ENCODE measurements at places on chromosomes 13 and 19. TPM values are rescaled to one million over a fixed set of nuclear protein-coding genes. Genes with fewer than 3 reads are reported as not detected.

DNA sequence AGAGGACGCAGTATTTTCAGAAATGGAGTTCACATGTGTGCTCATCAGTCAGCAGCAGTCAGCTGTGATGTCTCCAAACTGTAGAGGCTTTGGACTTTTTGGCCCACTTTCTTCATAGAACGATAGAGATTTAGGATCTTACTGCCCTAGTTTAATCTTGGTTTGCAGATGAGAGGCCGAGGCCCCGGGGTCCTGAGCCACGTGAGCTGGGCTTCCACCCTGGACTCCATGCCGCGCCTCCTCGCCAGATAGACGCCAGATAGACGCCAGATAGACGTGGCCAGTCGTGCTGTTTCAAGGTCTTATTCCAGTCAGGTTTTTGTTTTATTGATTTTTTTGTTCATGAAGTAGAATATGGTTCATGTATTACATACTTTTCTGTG, 11.7 kb upstream of the MCF2L start:
- no peaks in the 10 kb centered on the region for H3K4me1 ChIP-seq
- H3K36me3 ChIP-seq: no peaks in the 10 kb centered on the region

DNA sequence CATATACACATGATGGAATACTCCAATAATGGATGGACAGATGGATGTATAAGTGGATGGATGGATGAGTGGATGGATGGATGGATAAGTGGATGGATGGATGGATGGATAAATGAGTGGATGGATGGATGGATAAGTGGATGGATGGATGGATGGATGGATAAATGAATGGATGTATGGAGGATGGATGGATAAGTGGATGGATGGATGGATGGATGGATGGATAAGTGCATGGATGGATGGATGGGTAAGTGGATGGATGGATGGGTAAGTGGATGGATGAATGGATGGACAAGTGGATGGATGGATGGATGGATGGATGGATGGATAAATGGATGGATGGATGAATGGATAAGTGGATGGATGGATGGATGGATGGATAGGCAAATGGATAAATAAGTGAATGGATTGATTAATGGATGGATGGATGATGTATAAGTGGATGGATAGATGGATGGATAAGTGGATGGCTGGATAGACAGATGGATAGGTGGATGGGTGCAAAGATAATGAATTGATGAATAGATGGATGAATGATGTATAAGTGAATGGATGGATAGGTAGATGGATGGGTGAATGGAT, 8.4 kb upstream of the COMP start:
- no peak overlapping the region for H3K27ac ChIP-seq
- no peaks in the 10 kb centered on the region for H3K36me3 ChIP-seq
- H3K27me3 ChIP-seq: peaks cover 22% of the 10 kb centered on the region
- DNase-seq: no peak
- H3K4me1 ChIP-seq: peaks cover 9% of the 10 kb centered on the region
- H3K4me3 ChIP-seq: no peak overlapping the region

- H3K27ac ChIP-seq: no peak overlapping the region
- H3K36me3 ChIP-seq: peaks cover 46% of the 10 kb centered on the region
- no peaks in the 10 kb centered on the region for H3K4me1 ChIP-seq
- no peaks in the 10 kb centered on the region for H3K27me3 ChIP-seq
Observed at GRCh38 chr13:41075034-41075433, 13.7 kb downstream of the WBP4 start.

DNA sequence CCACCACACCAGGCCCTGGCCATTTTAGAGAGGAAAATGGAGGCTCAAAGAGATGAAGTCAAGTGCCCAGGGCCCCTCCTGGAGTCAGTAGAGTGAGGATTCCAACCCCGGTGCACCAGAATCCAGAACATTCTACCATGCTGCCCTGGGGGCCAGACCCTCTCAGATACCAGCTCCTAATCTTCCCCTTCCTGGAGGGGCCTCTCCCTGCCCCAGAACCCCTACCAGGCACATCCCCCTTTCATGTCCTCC, 11.1 kb downstream of the CAPN12 start:
- H3K27me3 ChIP-seq: no peaks in the 10 kb centered on the region
- H3K4me1 ChIP-seq: peaks cover 24% of the 10 kb centered on the region
- DNase-seq: no peak
- H3K27ac ChIP-seq: no peak overlapping the region
- peaks cover 19% of the 10 kb centered on the region for H3K36me3 ChIP-seq

- H3K4me1 ChIP-seq: peaks cover 4% of the 10 kb centered on the region
- no peaks in the 10 kb centered on the region for H3K27me3 ChIP-seq
- DNase-seq: no peak
- H3K4me3 ChIP-seq: no peak overlapping the region
- no peaks in the 10 kb centered on the region for H3K36me3 ChIP-seq
Observed at GRCh38 chr13:64917566-64917965, 2312.6 kb downstream of the PCDH9 start.

DNA sequence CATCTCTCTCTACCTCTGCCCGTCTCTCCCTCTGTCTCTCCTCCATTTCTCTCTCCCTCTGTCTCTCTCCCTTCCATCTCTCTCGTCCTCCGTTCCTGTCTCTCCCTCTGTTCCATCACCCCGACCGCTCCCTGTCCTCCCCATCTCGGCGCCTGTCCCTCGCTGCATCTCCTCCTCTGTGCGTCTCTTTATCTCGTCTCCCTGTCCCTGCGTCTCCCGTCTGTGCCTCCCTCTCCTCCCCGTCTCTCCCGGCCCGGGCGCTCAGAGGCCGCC, 4.6 kb downstream of the GRIN2D start:
- no peaks in the 10 kb centered on the region for H3K36me3 ChIP-seq
- H3K27me3 ChIP-seq: peaks cover 14% of the 10 kb centered on the region
- H3K4me3 ChIP-seq: peak overlapping the region; percentile 60
- H3K4me1 ChIP-seq: peaks cover 10% of the 10 kb centered on the region

GRCh38 chr19:28289295-28290063, 923.5 kb downstream of the UQCRFS1 start:
- H3K27me3 ChIP-seq: no peaks in the 10 kb centered on the region
- H3K36me3 ChIP-seq: no peaks in the 10 kb centered on the region
- no peak overlapping the region for H3K27ac ChIP-seq
- DNase-seq: peak; percentile 73
- H3K4me1 ChIP-seq: peaks cover 20% of the 10 kb centered on the region

DNA sequence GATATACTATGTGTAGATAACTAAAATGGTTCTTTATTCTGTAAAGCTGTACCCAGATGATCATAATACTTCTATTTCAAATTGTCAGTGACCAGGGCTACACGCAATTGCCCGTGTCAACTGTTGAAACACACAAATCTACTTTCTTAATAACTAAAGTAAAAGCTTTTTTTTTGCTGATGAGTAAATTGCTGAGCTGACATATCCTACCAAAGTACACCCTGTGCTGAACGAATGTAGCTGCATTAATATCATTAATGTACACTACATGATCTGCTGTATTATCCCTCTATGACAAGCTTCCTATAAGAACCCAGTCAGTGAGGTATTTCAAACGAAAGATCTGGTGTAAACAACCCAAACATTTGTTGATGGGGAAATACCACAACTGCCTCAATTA, 827.2 kb upstream of the ATXN8OS start:
- no peaks in the 10 kb centered on the region for H3K4me1 ChIP-seq
- no peak overlapping the region for H3K4me3 ChIP-seq
- H3K36me3 ChIP-seq: no peaks in the 10 kb centered on the region
- DNase-seq: no peak
- H3K27ac ChIP-seq: no peak overlapping the region

GRCh38 chr13:33321686-33322542, 36.4 kb upstream of the STARD13 start:
- no peaks in the 10 kb centered on the region for H3K27me3 ChIP-seq
- H3K36me3 ChIP-seq: no peaks in the 10 kb centered on the region
- DNase-seq: no peak
- H3K4me3 ChIP-seq: no peak overlapping the region
- H3K4me1 ChIP-seq: no peaks in the 10 kb centered on the region

- no peaks in the 10 kb centered on the region for H3K4me1 ChIP-seq
- no peaks in the 10 kb centered on the region for H3K36me3 ChIP-seq
- H3K27me3 ChIP-seq: no peaks in the 10 kb centered on the region
- DNase-seq: no peak
- no peak overlapping the region for H3K27ac ChIP-seq
Observed at GRCh38 chr19:23321953-23322549, 71.9 kb upstream of the ZNF724 start.

GRCh38 chr19:5947435-5947834, 30.5 kb downstream of the RANBP3 start:
- no peak overlapping the region for H3K4me3 ChIP-seq
- H3K27ac ChIP-seq: no peak overlapping the region
- H3K4me1 ChIP-seq: peaks cover 11% of the 10 kb centered on the region
- DNase-seq: peak; percentile 27
- H3K27me3 ChIP-seq: no peaks in the 10 kb centered on the region

DNA sequence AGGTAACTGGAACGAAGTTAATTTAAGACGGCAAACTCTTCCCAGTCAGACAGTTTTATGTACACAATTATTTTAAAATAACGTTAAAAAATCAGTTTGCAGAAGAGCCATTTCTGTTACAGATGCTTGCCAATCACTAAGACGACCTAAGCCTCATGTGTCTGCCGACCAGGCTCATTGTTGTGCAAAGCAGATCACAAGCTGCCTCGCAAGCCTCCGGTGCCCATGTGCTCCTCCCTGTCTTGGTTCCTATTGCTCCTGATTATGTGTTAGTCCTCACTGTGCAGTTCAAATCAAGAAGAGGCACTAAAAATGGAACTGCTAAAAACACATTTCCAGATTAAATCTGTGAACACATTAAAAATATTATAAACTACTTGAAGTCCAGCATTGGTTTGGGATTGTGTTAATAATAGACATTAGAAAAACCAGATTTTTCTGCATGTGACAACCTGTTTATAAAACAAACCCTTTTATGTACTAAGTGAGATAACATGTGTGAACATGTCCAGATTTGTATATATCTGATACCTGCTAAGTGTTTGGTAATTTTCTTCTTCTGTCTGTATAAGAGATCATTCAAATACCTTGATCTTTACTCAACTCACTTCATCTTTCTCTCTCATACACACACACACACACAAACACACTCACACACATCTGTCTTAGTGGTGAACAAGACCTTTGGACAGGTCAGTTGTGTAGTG, 81.9 kb upstream of the SLC15A1 start:
- no peak overlapping the region for H3K4me3 ChIP-seq
- no peak overlapping the region for H3K27ac ChIP-seq
- no peaks in the 10 kb centered on the region for H3K27me3 ChIP-seq
- DNase-seq: no peak
- H3K4me1 ChIP-seq: peaks cover 9% of the 10 kb centered on the region

GRCh38 chr13:67061750-67062149, 168.4 kb downstream of the PCDH9 start:
- H3K36me3 ChIP-seq: no peaks in the 10 kb centered on the region
- no peaks in the 10 kb centered on the region for H3K4me1 ChIP-seq
- no peak overlapping the region for H3K27ac ChIP-seq
- H3K4me3 ChIP-seq: no peak overlapping the region

DNA sequence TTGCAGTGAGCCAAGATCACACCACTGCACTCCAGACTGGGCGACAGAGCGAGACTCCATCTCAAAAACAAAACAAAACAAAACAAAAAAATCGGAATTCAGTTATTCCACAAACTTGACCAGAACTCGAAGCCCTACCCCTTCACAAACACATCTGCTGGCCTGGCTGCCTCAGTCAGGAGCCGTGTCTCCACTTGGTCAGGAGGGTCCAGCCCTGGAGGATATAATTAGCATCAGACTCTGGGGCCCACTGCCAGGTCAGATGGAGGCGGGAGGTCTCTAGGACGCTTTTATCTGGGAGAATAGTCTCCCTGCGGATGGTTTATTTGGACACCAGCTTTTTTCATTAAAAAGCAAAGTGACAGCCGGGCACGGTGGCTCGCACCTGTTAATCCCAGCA, 8.0 kb downstream of the ELL start:
- peaks cover 12% of the 10 kb centered on the region for H3K4me1 ChIP-seq
- H3K27me3 ChIP-seq: no peaks in the 10 kb centered on the region
- H3K27ac ChIP-seq: no peak overlapping the region

DNA sequence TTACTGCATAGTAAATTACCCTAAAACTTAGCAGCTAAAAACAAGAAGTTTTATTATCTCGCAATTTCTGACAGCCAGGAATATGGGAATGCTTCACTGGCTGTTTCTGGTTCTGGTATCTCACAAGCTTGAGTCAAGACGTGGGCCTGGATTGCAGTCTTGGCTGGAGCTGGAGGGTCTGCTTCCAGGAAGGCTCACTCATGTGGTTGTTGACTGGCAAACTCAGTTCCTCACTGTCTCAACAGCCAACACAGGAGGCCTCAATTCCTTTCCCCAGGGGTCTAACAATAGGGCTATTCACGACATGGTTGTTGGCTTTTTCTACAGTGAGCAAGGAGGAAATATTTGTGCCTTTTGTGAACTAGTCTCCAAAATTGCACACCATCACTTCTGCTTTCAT, 146.3 kb downstream of the GPC5 start:
- H3K27ac ChIP-seq: no peak overlapping the region
- H3K36me3 ChIP-seq: no peaks in the 10 kb centered on the region
- DNase-seq: no peak
- no peaks in the 10 kb centered on the region for H3K27me3 ChIP-seq
- no peaks in the 10 kb centered on the region for H3K4me1 ChIP-seq

GRCh38 chr19:33665776-33666595, 44.2 kb downstream of the CHST8 start:
- no peaks in the 10 kb centered on the region for H3K4me1 ChIP-seq
- H3K4me3 ChIP-seq: no peak overlapping the region
- H3K27me3 ChIP-seq: peaks cover 6% of the 10 kb centered on the region
- H3K36me3 ChIP-seq: no peaks in the 10 kb centered on the region

- H3K27ac ChIP-seq: no peak overlapping the region
- H3K4me3 ChIP-seq: no peak overlapping the region
Observed at GRCh38 chr13:105089858-105090643, 1445.4 kb downstream of the EFNB2 start.

GRCh38 chr19:8631425-8631819, 989 bp downstream of the NFILZ start:
- H3K27me3 ChIP-seq: no peaks in the 10 kb centered on the region
- peaks cover 9% of the 10 kb centered on the region for H3K4me1 ChIP-seq
- DNase-seq: peak; percentile 81

DNA sequence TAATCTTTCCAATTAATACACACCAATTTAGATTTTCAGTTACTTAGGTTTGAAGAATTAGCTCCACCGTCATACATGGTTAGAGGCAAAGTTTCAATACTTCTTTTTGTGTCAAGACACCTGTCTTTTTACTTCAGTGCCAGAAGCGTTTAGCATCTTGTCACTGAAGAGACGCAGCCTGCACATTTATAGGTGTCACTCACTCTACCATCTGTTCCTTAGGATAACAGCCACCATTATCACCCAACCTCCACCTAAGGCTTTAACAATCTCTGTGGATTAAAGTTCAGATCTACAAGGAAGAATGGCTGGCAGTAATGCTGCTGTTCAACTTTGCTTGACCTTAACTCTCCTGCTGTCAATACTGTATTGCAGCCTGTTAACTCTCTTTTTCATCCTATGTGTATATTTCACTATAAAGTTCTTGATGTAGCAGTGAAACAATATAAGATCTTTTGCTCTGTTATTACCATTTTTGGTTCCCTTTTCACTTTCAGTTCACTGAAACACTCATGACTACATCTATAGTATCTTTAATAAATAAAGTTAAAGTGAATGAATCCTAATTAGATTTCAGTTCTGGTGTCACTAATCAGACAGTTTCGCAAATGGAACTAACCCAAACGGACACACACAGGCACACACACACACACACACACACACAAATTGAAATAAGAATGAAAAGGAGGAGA, 435.6 kb downstream of the PCDH9 start:
- no peak overlapping the region for H3K4me3 ChIP-seq
- no peak for DNase-seq
- H3K27me3 ChIP-seq: no peaks in the 10 kb centered on the region
- H3K36me3 ChIP-seq: no peaks in the 10 kb centered on the region
- no peak overlapping the region for H3K27ac ChIP-seq

ZNF66 gene
- 7.5 TPM for total RNA-seq

ZNF587 gene
- 36.7 TPM for total RNA-seq

RASGRP4 gene
- total RNA-seq: not detected

LILRB5 gene
- not detected for total RNA-seq

GALP gene
- not detected for total RNA-seq

SERPINE3 gene
- total RNA-seq: not detected

STK11 gene
- 67.9 TPM for total RNA-seq

CGB8 gene
- total RNA-seq: 15.8 TPM

TYROBP gene
- total RNA-seq: not detected

ICAM4 gene
- 0.20 TPM for total RNA-seq

All from astrocyte (in vitro differentiated cells and primary cell).